ENCODE measurements at places on chromosomes 4 and X.

GRCh38 chr4:42104521-42104920 lies 47.9 kb downstream of the BEND4 start:
- no peak for DNase-seq

- no peak for DNase-seq
These were observed 44.0 kb downstream of the ABLIM2 start for GRCh38 chr4:8114456-8115202.

GRCh38 chrX:153635788-153636668 lies 11.0 kb upstream of the DUSP9 start:
- DNase-seq: peak; percentile 77

DNA sequence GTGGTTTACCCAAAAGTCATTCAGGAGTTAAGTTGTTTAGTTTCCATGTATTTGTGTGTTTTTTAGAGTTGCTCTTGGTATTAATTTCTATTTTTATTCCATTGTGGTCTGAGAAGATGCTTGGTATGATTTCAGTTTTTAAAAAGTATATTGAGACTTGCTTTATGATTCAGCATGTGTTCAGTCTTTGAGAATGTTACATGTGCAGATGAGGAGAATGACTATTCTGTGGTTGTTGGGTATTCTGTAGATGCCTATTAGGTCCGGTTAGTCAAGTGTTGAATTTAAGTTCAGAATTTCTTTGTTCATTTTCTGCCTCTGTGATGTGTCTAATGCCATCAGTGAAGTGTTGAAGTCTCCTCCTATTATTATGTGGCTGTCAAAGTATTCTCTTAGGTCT lies 249.4 kb downstream of the ARHGAP10 start:
- no peak for DNase-seq

- no peak for DNase-seq
These were observed 20.8 kb upstream of the HERC5 start for GRCh38 chr4:88435987-88436693.

GRCh38 chrX:2654436-2655340 lies 36.4 kb upstream of the CD99 start:
- DNase-seq: no peak

- DNase-seq: no peak
These were observed 45.8 kb upstream of the ENPP6 start for GRCh38 chr4:184263461-184263860.

DNA sequence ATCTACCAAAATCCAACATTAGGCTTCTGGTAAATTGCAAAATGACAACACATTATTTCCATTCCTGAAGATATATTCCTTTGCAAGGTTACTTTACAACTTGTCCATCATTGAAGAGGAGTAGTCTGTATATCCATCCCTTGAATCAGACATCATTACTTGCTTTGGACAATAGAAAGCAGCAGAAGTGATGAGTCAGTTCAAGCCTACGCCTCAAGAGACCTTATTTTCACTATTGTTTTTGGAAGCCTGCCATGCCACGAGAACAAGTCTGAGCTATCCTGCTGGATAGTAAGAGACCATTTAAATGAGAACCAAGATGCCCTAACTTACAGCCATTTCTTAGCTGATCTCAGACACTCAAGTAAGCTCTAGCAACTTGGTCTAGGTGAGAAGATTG lies 246.0 kb upstream of the HHIP start:
- DNase-seq: no peak

- no peak for DNase-seq
These were observed 83.3 kb downstream of the RLIM start for GRCh38 chrX:74531081-74531480.

GRCh38 chr4:52199574-52200338 lies 148.7 kb downstream of the SPATA18 start:
- DNase-seq: no peak

DNA sequence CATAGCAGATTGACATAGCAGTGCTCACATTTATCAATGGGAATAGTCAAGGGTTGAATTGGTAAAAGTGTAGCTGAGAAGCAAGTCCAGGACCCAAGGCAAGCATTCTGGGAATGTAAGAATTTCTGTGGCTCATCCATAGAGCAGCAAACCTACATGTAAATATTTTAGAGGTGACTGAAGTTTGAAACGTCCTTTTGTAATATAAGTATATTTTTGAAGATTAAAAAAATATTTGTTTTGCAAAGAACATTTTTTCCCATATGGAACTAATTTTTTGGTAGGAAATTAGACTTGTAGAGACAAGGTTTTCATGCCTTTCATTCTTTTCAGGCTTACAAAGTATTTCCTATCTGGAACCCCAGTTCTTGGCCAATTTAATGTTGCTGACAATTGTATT lies 104.0 kb downstream of the TEX13A start:
- no peak for DNase-seq

GRCh38 chrX:29471829-29472228 lies 743.5 kb upstream of the MAGEB2 start:
- DNase-seq: no peak

DNA sequence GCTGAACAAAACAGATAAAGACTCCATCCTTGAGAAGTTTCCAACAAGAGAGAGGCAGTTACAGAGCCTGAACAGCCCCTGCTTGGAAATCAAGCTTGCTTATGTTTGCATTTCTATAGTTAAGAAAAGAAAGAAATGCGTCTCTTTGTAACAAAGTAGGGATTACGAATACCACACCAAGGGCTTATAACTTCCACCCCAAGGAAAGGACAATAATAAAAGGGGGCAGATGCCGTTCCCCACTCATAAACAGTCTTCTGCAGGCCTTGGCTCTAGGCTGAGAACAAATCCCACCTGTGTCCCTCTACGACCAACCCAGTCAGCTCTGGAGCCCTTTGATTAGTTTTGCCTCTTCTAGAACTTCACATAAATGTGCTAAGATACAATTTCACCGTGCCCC lies 183.8 kb upstream of the MAP3K15 start:
- no peak for DNase-seq

DNA sequence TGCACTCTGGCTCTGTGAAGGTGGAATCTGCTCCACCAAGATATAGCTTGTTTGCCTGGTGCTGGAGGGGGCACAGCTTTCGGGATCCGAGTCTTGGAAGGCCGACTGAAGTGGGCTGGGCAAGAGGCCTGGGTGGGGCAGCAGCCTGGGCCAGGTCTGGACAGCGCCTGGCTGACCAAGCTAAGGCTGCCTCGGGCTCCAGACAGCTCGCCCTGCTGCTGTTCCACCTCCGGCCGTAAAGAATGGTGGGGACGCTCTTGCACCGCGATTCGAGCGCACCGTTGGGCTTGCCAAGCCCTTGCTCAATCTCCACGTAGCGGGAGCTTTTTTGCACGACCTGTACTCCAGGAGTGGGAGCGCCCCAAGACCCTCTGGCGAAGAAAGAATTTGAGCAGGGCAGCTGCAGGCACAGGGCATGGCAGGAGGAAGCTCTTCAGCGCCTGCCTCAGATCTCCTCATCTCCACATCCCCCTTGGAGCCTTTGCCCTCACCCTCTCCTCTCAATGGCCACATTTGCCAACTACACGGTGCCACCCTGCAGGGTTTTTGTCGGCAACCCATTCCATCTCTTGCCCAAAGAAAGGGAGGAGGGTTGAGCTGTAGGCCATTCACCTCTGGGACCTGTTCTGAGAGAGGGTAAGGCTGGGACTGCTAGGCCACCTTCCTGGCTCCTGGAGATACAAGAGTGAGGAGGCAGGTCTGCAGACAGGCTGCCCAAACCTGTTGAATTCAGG lies 18.9 kb downstream of the CNGA2 start:
- peak; percentile 74 for DNase-seq

DNA sequence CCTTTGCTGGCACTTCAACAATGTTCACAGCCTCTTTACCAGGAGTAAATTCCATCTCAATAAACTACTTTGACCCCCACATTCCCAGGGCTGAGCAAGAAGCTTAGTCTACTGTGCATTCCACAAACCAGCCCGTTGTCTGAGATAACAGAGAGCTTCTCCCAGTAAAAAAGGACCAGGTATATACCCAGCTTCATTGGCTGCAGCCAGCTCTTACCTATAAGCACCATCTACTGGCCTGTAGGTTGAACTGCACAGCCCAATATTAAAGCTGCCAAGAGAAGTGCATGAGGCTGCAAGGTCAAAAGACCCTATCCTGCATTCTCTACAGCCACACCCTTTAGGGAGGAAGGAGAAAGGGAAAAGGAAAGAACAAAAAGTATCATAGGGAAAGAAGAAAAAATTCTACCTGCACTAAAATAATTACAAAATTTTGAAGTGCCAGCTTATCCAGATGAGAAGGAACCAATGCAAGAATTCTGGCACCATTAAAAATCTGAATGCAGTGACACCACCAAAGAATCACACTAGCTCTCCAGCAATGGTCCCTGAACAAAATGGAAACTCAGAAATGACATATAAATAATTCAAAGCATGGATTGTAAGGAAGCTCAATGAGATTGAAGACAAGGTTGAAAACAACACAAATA lies 45.7 kb upstream of the INTU start:
- peak; percentile 86 for DNase-seq

DNA sequence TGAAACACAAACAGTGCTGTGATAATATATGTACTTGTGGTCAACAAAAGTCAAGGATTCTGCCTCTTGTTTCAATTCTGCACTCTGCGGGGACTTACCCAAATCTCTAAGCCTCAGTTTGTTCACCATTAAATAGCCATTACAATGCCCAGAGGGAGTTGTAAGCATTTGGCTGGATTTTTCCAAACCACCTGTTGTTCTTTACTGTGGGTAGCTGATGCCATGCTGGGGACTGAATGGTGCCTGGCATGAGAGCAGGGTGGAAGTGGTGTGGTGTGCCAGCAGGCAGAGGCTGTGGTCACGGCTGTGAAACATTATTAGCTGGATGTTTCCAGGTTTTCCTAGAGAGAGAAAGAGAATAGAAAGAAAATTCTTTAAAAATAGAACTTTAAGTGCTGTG lies 60.7 kb upstream of the PAK3 start:
- DNase-seq: no peak

- no peak for DNase-seq
These were observed 123.2 kb downstream of the ELOVL6 start for GRCh38 chr4:110075083-110075738.

GRCh38 chr4:150960818-150961217 lies 54.3 kb downstream of the LRBA start:
- peak; percentile 83 for DNase-seq

GRCh38 chr4:61185288-61185687 lies 14.8 kb upstream of the ADGRL3 start:
- DNase-seq: no peak

- DNase-seq: no peak
These were observed 97.4 kb upstream of the TRPC5OS start for GRCh38 chrX:111778591-111778990.

- no peak for DNase-seq
These were observed 598.5 kb downstream of the CENPC start for GRCh38 chr4:66946761-66947160.

- DNase-seq: peak; percentile 27
These were observed 70.8 kb downstream of the NPNT start for GRCh38 chr4:105966051-105966450.

DNA sequence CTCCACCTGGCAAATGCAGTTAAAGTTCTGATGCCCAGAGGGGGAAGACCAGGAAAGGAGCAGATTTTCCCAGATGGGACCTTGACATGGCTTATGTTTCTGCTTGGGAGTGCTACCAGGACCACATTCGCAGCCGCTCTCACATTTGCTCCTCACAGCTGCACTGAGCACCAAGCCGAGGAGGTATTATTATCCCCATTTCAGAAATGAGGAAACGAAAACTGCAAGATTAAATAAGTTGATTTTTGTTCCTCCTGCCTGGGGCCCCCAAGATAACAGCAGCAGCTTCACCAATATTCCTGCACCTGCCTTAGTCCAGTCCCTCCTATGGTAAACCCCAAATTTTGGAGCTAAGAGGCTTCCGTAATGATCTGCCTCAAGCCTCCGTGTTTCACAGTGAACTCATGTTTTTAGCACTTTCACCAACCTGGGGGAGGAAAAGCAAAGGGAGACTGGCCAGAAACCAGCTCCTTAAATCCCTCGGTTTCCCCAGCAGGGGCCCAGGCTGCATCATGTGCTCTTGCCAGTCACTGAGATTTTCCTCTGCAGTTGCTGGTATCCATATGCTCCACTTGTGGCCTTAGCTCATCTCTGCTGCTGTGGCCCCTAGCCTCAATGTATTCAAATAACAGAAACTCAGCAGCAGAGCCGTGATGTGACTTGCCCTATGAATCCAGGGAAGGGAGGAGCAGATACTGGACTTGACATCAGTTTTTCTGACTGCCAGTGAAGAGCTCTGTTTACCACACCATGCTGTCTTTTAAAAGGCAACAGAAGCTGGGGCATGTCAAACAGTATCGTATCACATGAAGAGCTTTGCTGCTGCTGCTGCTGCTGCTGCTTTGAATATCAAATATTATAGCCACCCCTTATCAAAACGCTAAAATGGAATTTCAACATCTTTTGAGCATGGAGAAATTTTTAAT lies 95.5 kb upstream of the KLHL13 start:
- no peak for DNase-seq

GRCh38 chrX:10199212-10199611 lies 42.4 kb downstream of the CLCN4 start:
- no peak for DNase-seq

DNA sequence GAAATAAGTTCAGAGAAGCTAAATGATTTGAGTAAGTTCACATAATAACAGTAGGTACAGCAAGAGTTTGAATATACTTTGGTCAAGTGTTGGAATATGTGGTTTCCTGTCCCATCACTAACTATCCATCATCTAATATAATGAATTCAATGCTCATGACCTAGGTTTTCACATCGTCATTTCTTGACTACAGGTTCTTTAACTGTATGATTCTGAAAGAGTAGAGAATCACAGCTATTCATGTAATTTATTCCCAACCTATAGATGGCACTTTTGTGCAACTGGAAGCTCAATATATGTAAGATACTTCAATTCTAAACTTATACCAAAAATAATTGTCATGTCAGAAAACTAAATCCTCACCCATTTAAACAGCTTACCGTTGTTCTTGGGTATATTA lies 53.1 kb downstream of the TIGD2 start:
- DNase-seq: no peak

DNA sequence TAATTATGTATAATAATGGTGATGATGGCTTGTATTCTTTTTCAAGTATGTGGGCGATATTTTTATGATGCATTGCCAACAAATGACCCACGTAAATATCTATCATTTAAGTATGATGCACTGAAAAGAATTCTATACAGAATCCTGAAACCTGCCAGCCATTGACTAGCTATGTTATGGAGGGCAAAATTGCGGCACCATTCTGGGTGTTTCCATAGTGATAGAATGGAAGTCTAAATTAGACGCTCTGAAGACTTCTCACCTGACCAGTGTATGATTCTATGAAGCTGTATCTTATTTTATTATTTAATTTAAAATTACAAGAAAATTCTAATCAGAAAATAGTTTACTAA lies 677 bp upstream of the CENPC start:
- peak; percentile 8 for DNase-seq

DNA sequence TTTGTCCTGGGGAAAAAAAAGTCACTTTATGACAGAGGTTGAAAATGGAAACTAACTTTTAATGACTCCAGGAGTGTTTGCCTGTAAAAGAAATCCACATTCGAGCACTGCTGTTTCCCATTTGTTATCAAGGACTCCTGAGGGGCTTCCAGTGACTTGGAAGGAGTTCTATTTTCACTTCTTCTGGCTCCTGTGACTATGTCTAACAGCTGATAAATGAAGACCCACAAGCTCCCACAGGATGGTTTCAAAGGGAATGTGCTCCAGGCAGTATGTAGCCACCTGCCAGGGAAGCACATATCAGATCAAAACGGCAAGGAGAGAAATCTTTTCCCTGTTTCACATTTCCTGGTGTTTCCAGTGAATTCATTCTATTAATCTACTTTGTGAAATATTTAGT lies 159.8 kb upstream of the FAM241A start:
- no peak for DNase-seq

- DNase-seq: no peak
These were observed 78.6 kb downstream of the CLCN5 start for GRCh38 chrX:50000937-50001542.

- no peak for DNase-seq
These were observed 41.3 kb upstream of the MTMR1 start for GRCh38 chrX:150651906-150652305.
